ENCODE measurements at places on chromosomes 2 and 18.
A peak's percentile ranks its signal among the peaks of the same experiment; 100 is the strongest.

GRCh38 chr2:28101892-28102291 lies 211.4 kb downstream of the BABAM2 start:
- no peak for DNase-seq

DNA sequence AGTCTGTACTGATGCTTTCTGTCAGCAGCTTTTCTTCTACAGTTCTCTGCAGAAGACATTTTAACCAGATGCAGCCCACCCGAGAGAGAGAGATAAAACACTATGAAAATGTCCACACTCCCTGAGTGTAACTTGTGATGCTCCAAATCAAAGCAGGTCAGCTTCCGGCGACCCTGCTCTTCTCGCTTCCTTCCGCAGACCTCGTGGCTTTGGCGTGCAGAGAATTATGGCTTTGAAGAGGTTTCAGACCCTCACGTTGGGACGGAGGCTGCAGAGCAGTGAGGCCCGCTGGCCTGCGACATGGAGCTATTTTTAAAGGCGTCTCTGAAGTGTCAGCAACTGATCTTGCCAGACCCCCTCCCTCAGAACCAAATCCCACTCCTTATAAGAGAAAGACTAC lies 41.8 kb downstream of the TMEM163 start:
- peak; percentile 10 for DNase-seq

- DNase-seq = no peak
Measured at GRCh38 chr2:191946471-191947182, 99.7 kb upstream of the CAVIN2 start.

DNA sequence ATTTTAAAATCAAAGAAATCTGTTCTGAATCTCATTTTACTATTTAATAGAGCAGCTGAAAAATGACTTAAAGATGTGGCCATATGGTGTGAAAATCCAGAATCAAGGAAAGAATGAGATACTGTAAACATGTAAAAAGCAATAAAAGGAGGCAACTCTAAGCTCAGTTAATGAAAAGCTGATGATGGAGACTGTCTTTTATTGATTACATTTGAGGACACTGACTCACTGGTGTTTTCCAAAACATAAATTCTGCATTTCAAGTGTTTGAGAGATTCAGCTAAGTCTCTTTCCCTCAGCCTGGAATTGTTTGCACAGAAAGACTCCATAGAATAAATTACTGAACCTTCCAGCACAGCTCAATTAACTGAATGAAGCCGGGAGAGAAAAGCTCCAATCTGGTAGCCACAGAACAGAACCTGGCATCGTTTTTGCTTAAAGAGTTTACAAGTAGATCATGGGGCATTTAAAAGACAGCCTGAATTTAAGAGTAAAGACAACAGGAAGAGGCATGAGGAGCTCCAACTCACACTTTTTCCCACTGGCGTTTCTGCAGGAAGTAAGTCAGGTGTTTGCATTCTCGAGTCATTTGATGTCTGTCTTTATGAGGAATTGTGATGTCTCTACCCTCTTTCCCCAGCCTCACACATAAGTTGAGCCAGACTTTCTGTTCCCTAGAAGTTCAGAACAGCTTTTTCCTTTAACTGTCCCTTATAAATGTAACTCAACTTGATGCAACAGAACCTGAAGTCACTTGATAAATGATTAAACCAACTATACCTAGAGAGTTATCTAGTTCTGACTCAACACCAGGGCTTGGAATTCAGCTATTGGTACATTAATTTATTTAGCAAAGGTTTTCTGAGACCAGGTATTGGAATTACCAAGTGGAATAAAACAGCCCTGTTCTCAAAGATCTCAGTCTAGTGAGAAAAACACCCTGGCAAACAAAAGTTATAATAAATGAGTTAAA lies 53.3 kb downstream of the FTCDNL1 start:
- DNase-seq = no peak

- no peak for DNase-seq
Measured at GRCh38 chr2:216903470-216903869, 43.6 kb upstream of the TNP1 start.

DNA sequence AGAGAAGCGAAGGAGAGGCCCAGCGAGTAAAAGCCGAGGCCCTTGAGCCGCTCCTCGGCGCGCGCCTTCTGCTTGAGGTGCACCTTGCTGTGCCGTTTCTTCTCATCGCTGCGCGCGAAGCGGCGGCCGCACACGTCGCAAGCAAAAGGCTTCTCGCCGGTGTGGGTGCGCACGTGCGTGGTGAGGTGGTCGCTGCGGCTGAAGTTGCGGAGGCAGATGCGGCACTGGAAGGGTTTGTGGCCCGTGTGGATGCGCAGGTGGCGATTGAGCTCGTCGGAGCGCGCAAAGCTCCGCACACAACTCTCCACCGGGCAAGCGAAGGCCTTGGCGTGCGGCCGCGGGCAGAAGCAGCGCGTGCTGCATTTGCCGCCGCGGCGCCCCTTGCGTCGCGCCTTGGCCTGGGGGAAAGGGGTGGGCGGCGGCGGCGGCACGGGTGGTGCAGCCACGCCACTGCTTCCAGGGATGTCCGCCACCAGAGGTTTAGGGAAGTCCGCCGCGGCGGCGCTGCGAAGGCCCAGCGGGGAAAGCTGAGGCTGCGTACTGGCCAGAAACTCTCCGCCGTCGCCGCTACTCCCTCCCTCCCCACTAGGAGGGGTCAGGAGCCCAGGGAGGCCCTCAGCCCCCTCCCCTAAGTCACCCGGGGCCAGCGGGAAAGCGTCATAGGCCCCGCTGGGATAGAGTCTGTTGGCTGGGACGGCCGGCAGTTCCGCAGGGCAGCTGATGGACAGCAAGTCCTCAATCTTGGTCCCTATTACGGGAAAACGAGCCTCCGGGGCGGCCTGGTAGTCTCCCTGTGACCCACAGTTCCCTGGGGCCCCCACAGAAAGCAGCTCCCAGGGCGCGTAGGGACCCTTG lies 1.7 kb downstream of the EGR4 start:
- no peak for DNase-seq

DNA sequence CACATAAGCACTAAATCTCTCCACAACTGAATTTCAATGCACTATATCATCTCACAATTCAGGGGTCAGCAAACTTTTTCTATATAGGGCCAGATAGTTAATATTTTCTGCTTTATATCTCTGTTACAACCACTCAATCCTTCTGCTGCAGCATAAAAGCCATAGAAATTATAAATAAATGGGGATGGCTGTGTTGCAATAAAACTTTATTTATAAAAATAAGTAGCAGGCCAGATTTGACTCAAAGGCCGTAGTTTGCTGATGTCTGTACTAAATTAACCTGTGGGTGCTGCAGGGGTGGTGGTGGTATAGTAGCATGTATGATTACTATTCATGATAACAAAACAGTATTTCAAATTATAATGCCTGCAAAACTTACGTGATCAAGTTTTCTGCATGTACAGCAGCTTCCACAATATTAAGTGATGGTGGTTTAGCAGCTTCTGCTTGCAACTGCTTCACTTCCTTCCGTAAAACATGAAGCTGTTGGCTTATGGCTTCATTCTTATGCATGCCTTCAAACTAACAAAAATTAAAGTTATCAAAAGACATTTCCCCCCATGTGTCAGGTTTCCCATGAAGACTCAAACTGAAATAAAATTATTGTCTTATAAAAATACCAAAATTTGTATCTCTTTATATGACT lies 64.1 kb downstream of the SIGLEC15 start:
- DNase-seq = no peak

DNA sequence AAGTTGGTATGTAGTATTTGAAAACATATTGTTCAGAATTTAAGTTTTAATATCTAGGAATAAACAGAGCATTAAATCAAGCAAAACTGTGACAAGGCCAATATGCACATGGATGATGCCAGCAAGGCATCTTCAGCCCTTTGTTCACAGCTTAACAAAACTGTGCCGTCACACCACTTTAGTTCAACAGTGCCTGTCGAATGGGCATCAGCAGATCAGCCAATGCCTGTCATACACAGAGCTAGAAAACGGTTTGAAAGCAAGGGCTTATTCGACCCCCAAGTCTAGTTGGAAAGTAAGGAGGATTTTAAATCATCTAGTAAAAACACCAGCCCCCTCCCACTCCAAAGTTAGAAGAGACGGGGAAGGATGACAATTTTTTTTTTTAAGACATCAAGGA lies 16.7 kb downstream of the ZEB2 start:
- no peak for DNase-seq

DNA sequence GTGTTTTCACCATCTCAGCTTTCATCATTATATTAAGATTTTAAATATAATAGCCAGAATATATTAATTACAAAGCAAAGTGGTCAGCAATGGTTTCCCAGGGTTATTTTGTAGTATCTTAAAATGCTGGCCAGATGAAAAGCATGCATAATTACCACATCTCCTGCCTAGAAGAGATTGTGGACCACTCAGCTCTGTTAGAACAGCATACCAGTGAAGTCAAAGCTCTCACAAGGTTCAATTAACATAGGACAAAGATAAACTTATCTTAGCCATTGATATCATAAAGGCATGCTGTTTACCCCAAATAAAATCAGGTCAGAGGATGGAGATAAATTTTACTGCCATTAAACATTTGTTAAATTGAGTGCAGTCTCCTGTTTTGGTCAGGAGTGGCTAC lies 19.3 kb upstream of the PDE1A start:
- no peak for DNase-seq

- DNase-seq = no peak
Measured at GRCh38 chr2:193141-193671, 70.6 kb downstream of the SH3YL1 start.

DNA sequence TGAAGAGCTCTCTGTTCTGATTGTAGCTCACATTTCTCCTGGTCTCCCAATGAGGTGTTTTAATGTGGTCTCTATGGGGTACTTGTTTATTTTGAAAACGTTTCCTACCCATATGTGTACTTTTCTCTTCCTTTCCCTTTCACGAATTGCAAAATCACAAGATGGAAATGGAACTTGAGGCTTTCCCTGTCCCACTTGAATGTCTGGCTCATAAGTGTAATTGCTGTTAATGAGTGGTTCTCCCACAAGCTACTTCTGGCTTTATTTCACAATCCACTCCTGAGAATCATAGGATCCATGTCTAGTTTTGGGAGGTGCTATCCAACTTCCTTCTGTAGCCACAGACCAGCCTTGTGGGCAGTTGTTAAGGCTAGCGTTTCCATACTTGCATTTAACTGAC lies 81.1 kb upstream of the CAVIN2 start:
- DNase-seq = no peak

DNA sequence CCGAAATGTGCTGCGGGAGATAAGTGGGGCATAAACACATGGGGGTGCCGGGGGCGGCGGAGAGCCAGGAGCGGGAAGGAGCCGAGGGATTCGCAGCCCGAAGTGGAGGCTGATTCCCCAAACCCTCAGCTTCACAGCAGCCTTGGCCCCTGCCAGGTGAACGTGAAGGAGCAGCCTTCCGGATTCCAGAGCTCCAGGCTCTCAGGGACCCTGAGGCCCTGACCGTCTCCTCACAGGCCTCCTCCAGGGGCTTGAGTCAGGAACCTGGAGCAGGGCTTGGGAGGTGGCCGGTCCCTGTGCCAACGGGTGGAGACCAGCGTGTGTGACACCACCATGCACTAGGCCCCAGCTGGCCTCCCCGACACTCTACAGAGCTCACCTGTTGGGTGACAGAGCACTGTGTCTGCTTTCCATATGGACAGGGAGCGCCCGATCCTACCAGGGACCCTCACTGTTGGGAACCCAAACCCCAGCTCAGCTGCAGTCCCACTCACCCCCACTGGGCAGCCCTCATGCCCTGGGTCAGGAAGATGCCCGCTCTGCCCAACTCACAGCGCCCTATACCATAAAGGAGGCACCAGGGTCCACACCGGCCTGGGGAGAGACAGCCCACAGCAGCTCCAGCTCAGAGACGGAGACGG lies 117.6 kb upstream of the OTOS start:
- DNase-seq = no peak

GRCh38 chr2:97844311-97844859 lies 131.0 kb downstream of the ZAP70 start:
- no peak for DNase-seq

- no peak for DNase-seq
Measured at GRCh38 chr2:20427931-20428526, 18.8 kb upstream of the RHOB start.

DNA sequence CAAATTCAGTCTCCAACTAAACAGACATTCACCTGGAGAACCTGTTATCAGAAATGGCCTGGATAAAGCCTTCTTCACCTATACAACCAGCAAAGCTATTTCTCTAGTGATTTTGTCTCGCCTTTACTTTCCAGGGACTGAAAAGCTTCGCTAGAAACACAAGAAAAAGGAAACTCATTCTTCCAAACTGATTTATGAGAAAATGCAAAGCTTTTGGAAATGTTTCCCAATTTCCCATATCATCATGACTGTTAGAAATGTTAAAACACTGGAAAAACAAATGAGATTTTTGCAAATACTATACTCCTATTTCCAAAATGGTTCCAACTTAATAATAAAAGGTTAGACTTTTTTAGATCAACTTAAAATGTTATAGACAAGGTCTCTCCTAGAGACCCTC lies 218.7 kb downstream of the PAX3 start:
- DNase-seq = no peak

DNA sequence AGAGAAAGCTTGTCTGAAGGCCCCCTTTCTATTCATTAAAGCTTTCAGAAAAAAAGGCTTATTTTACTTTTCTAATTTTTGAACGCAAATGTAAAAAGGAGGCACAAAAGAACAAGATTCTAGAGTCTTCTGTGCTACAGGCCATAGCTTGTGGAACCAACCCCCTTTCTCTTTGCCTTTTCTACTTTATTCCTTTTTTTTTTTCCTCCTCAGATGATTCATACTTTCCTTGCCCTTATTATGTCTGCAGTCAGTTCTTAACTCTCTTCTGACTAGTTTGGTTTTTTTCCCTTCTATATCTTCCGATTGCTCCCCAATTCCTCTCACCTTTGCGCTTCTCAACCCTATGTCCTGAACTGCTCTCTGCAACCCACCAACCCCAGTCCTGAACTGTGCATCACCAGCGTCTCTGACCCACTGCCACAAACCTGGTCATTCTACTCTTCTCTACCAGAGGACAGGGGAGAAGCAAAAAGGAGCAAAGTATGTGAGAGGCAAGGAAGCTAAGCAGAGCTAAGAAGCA lies 56.9 kb upstream of the WIPF1 start:
- no peak for DNase-seq

GRCh38 chr2:40130251-40130994 lies 321.5 kb downstream of the SLC8A1 start:
- DNase-seq = no peak

- no peak for DNase-seq
Measured at GRCh38 chr2:128452536-128453530, 134.2 kb upstream of the HS6ST1 start.

DNA sequence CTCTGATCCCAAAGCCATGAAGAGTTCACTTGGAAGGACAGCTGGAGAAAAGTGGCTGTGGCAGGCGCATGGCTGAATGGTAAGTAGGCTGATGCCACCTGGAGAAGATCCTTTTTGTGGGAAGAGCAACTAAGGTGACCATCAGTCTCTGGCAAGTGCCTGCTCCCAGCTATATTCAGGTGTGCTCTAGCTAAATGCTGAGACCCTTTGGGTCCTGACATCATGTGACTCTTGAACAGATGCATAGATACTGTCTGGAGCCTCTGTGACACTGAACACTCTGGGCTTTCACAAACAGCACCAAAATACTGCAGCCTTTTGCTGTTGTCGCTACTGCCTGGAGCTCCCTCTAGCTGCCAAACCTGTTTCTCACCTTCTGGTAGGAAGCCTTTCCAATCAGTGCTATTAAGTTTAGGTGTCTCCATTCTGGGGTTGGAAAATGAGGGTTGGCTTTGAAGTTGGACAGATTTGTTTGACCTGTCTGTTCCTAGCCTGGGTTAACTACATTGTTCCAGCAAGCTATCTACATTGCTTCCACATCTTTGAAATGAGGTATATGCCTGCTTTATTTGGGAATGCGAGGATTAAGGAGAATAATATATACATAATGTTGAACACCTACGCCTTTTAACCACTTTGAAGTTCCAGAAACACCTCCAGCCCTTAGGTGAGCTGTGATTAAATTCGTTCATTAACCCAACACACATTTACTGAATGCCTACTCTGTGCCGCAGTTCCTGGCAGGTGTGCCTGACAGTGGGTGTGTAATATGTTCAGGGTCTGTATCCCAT lies 3.1 kb downstream of the EGR4 start:
- no peak for DNase-seq

All from activated effector memory CD4-positive, alpha-beta T cell treated with Interleukin-2 at 50 U/mL for 16 hours (primary cell).